Fibroblast of skin of scalp (primary cell): ENCODE measurements at places on chromosomes 4 and X.

GRCh38 chrX:9418262-9418661, 46.6 kb upstream of the TBL1X start:
- no peak for DNase-seq

DNA sequence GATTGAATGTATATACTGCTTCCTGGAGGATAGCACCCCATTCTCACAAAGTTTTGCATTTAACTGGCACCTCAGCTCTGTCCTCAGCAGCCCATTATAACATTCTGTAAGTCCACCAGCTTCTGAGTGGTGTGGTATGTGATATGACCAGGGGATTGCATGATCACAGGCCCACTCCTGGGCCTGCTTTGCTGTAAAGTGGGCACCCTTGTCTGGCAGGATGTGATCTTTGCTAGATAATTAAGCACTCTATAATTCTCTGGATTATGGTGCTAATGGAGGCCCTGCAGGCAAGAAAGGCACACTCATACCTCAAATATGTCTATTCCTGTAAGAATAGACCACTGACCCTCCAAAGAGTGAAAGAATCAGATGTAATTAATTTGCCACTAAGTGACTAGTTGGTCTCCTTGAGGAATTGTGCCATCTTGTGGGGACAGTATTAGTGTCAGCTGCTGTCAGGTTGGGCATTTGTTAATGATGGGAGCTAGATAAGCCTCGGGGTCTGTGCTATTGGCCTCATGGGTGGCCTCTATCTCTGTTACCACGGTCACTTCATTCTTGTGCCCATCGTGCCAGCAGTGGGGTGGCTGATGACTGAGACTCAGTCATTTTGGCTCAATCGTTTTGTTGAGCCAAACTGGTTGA, 2.2 kb upstream of the CFI start:
- DNase-seq: peak; percentile 59

GRCh38 chr4:106478152-106478551, 109.6 kb upstream of the GIMD1 start:
- no peak for DNase-seq

- DNase-seq: no peak
These were observed 257.7 kb upstream of the SPOCK3 start for GRCh38 chr4:167492007-167492406.

DNA sequence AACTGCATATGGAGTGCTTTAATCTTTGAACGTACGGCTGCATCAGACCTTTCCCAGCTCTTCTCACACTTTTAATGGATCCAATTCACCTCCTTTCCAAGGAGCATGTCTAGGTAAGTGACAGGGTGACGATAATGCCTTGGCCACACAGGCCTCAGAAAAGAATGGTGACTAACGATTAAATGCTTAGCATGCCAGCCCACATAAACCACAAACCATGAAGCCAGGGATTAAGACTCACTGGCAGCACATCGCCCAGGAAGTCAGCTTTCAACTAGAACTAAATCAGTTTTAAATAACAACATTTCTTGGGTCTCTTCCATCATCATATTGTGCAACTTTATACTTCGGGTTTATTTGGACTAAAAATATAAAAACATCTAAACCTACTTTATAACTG, 28.7 kb downstream of the INPP4B start:
- peak; percentile 93 for DNase-seq

DNA sequence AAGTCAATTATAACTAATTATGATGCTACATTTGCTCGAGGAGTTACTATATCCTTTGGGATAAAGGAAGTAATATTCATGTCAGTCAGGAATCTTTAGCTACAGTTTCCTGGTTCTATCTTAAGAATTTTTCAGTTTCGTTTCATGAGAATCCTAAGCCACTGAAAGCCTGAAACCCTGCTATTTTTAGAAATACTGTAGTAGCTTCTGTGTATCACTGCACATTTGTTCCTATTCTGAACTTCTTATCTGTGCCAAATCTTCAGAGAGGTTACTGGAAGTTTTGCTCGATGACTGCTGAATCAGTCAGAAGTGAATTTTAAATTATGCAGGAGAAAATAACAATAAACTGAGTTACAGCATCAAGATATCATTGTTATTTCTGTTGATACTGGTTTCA, 249.2 kb downstream of the TENM3 start:
- peak; percentile 65 for DNase-seq

DNA sequence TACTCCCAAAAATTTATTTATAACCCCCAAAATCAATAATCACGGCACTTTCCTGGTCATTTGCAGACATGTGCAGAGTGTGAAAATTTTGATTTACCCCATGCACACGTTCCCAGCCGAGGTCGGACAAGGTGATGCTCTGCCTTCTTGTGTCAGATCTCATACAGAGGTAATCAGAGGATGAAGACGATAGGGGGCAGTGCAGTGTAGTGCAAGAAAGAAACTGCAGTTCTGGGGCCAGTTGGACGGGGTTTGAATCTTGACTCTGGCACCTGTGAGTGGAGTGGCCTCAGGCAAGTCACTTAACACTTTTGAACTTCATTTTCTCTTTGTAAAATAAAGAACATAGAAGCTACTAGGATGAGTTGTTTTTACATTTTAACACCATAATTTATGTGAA, 88.4 kb downstream of the FRMPD3 start:
- DNase-seq: peak; percentile 52

GRCh38 chrX:40169193-40170101, 71.7 kb upstream of the BCOR start:
- DNase-seq: peak; percentile 79

DNA sequence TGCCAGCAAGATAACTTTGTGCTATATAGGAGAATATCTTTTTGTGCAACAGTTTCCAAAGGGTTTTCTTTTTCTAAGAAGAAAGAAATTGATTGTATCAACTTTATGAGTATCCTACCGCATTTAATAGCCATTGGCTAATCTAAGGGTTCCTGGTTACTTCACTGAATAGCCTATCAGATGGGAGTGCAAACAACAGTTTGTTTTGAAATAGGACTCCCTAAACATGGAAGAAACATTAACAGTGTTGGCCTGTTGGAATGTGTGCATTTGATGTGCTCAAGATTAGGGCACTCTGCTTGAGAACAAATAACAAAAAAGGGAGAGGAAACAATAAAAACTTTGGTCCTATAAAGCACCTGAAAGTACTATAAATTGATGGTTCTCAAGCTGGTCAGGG, 29.1 kb downstream of the NPNT start:
- no peak for DNase-seq

DNA sequence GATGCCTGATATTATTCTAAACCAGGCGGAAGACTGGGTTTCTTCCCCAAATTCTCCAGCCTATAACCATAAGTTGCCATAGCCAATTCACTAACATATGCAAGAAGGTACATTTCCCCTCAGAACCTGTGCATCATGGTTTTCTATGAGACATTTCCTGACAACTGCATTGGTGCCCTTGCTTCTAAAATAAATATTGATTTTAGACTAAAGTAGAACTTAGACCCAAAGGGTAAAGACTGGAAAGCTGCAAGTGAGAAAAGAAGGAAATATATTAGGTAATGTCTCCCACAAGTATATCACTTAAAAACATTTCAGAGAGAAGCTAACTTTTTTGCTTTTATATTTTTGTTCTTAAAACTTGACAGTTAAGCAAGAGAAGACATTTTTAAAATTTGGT, 125.1 kb downstream of the PPA2 start:
- DNase-seq: no peak

GRCh38 chr4:102799816-102800215, 27.5 kb downstream of the UBE2D3 start:
- peak; percentile 65 for DNase-seq

GRCh38 chrX:46117234-46117633, 428.0 kb downstream of the ZNF674 start:
- no peak for DNase-seq

DNA sequence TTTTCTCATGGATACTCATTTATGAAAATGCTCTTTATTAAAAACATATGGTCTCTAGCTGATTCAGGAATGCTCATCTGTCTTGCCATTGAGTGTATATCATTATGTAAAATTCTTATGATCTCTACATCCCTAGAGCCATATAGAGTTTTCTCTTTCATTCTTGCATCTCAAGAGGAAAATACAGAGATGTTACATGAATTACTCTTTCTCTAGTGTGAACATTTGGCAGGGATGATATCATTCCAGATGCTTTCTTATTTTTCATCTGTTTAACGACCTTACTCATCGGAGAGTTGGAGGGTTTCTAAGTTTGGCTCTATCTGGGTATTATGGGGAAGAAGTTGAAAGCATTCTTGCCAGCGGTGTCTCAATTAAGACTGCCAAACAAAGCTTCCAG, 202.9 kb upstream of the SLC7A11 start:
- DNase-seq: peak; percentile 85

DNA sequence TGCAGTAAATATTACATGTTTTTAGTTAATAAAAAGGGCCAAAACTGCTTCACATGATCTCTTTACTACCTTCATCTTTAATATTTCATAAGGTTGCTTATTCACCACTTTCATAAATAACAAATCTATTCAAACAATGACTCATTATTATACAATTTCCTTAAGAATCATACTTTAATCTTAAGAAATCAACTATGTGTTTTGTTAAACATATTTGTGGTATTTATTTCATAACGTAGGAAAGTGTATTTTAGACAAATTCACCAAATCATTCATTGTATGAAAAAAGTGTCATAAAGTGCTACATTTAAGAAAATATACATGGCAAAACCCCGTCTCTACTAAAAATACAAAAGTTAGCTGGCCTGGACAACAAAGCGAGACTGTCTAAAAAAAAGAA, 150.5 kb upstream of the RXFP1 start:
- peak; percentile 77 for DNase-seq

DNA sequence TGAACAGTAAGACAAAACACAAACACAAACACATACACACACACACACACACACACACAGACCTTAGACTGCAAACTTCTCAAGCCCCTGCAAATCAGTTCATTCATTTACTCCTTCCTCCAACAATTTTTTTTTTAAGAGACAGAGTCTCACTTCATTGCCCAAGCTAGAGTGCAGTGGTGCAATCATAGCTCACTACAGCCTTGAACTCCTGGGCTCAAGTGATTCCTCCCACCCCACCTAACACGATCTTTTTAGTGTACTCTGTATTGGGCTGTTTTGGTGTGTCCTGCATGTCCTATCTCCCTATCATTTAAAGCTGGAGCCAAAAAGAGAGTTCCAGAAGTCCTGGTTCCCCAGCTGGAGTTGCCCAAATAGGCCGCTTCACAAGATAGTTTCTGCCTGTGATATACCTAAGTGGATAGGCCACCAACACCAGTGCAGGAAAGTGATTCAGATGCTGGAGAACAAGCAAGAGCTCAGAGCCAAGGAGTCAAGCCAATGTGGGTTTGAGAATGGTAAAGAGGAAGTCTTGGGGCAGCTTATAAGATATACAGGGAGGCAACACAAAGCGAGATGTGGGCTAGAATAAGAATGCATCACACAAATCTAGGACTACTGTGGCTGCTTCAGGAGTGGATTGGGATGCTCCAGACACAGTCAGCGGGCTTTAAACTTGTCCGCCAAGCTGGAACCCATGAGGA, 85.4 kb upstream of the RAPGEF2 start:
- DNase-seq: no peak
